ENCODE measurements at places on chromosomes 2 and 18.

DNA sequence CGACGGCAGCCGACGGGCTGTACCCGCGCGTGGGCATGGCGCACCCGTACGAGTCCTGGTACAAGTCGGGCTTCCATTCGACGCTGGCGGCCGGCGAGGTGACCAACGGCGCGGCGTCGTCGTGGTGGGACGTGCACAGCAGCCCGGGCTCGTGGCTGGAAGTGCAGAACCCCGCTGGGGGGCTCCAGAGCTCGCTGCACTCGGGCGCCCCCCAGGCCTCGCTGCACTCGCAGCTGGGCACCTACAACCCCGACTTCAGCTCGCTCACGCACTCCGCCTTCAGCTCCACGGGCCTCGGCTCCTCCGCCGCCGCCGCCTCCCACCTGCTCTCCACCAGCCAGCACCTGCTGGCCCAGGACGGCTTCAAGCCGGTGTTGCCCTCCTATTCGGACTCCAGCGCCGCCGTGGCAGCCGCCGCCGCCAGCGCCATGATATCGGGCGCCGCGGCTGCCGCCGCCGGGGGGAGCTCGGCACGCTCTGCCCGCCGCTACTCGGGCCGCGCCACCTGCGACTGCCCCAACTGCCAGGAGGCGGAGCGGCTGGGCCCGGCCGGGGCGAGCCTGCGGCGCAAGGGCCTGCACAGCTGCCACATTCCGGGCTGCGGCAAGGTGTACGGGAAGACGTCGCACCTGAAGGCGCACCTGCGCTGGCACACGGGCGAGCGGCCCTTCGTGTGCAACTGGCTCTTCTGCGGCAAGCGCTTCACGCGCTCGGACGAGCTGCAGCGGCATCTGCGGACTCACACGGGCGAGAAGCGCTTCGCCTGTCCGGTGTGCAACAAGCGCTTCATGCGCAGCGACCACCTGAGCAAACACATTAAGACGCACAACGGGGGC lies 2.0 kb downstream of the SP9 start:
- no peak for DNase-seq

- no peak for DNase-seq
Measured at GRCh38 chr18:9838144-9838877, 47.5 kb upstream of the TXNDC2 start.

GRCh38 chr18:3596637-3597384 lies 146.8 kb downstream of the TGIF1 start:
- no peak for DNase-seq

- DNase-seq: no peak
Measured at GRCh38 chr18:56789004-56789888, 138.1 kb downstream of the WDR7 start.

DNA sequence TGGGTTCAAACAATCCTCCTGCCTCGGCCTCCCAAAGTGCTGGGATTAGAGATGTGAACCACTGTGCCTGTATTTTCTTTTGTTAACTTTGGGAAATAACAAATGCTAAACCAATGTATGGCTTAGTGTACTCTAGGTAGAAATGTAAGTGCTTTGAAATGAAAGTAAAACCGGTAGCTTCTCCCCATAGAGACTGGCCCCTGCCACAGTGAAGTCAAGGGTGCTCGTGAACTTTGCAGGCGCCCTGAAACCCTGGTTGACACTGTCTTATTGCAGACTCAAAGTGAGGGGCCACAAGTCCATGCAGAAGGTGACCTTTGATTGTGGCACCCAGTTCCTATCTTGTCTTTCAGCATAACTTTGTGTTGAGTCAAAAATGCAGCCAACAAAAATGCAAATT lies 24.2 kb upstream of the MTCL1 start:
- DNase-seq: no peak

- no peak for DNase-seq
Measured at GRCh38 chr2:7725850-7726242, 808.6 kb downstream of the RNF144A start.

GRCh38 chr2:47534179-47534919 lies 131.4 kb downstream of the MSH2 start:
- no peak for DNase-seq

GRCh38 chr2:226631187-226631586 lies 168.4 kb downstream of the IRS1 start:
- DNase-seq: no peak

DNA sequence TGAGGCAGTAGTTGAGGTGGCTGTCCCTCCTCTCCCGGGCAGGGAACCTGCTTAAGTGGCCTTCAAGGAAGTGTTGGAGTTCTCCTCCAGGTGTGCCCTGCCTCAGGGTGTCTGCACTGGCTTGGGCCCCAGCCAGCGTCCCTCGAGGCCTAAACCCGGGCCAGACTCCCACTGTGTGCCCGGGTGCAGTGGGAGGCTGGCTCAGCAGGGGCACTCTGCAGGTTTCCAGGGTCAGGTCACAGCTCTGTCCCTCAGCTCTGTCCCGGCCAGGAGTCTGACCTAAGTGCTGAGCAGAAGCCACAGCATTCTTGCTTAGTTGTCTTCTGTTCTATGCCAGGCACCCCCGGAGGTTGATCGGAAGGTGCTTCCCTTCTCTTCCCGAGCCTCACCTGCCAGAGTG lies 69.0 kb upstream of the OTOS start:
- DNase-seq: no peak

DNA sequence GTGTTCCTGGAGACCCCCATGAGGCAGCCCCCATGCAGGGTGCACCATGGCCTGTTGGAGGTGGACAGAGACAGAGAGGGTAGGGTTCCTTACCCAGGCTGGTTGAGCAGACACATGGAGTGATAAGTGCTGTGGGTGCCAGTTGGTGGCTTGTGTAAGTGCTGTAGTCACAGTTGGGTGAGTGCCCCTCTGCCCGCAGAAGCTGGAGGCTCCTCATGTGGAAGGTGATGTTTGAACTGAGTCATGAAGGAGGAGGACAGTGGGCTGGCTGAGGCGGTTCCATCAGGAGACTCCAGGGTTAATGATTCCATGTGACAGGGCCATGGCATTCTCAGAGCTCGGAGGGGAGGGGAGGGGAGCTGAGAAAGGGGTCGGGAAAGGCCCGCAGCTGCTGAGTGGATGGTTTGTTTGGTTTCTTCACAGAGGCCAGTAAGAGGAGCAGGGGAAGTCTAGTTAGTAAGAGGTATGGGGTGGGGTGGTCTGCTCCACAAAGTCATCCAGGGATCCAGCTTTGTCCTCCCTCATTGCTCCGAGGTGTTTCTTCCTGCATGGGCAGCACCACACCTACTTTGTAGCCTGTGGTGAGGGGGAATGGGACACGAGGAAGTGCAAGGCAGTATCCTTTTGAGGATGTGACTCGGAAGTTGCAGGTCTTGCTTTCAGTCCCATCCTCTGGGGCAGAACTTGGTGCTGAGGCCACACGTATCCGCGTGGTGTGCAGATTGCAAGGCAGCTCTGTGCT lies 13.6 kb downstream of the IMPA2 start:
- DNase-seq: no peak

DNA sequence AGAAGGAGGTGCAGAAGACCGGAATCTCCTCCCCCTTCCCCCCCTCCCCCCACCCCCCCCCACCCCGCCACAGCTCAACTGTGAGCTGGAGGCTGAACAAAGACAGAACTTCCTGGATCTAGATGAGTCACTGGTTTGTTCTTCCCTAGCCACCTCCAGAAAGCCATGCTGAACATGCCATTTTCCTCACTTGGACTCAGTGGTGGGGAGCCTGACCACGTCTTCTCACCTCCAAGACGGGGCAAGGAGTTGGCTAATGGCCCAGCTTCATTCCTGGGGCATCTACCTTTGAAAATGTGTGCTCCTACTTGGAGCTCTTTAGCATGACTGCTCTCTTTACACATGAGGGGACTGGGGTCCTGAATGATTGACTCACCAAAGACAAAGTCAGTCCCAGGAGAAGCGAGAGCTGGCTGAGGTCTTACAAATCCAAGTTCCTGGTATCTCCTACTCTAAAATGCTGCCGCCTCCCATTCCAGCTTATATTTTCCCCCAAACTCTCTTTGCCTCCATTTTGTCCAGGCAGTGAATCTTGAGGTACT lies 22.6 kb upstream of the FZD5 start:
- no peak for DNase-seq

- DNase-seq: no peak
Measured at GRCh38 chr2:97845133-97845532, 131.8 kb downstream of the ZAP70 start.

DNA sequence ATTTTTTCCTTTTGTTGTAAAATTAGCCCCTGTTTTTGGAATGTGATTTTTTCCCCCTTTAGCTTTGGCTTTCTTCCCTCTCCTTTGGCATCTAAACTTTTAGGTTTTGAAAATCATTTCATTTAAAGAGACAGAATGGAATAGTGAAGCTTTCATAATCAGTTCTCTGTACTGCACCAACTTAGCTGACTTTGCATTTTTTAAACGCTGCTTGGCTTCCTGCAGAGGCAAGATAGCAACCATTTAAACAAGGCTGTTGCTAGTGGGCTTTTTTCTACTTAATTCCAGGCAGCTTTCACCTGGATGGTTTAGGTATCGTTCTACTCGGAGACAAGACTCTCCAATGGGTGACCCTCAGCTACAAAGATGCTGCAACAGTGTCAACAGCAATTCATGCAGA lies 267.9 kb upstream of the PKDCC start:
- no peak for DNase-seq

DNA sequence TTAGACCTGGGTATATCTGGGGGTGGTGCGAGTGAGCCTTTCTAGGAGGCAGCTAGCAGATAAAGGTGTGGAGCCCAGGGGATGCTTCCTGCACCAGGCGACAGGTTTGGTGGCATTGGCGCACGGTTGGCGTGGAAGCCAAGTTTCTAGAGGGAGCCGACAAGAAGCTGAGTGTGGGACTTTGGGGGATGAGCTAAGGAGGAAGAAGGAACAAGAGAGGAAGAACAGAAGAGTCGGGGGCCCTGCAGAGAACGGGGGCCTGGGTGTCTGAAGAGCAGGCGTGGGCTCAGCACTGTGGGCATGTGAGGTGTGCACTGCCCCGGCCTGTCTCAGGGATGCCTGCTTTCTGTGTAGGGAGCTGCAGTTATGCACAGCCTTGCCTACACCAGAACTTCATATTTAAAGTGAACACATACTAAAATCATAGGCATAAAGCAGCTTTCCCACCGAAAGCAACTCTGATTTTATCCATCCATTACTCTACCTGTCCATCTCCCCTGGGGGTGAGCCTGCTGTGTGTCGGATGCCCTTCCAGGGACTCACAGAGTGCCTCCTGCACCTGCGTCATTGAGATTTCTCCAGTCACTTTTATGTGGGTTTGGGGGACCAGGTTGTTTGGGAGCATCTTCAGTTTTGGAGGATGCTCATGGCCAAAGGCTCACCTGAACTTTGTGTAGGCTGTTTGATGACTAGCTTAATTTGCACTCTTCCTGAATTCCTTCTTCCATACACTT lies 149.7 kb downstream of the LDLRAD4 start:
- no peak for DNase-seq

DNA sequence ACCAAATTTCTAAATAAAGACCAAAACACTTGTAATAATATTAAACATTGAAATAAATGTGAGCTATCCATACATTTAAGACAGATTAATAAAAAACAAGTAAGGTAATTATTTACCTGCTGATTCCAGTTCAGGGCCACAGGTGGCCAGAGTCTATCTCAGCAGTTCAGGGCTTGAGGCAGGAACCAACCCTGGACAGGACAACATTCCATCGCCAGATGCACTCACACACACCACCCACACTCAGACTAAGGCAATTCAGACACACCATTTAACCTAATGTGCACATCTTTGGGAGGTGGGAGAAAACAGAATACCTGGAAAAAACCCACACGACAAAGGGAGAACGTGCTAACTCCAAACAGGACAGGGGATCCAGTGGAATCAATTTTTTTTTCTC lies 14.1 kb upstream of the WDSUB1 start:
- no peak for DNase-seq

GRCh38 chr2:149125031-149125725 lies 86.7 kb downstream of the LYPD6B start:
- no peak for DNase-seq

- DNase-seq: no peak
Measured at GRCh38 chr2:176100547-176101140, 1.0 kb downstream of the HOXD12 start.

GRCh38 chr2:112129060-112129459 lies 9.1 kb upstream of the FBLN7 start:
- no peak for DNase-seq

DNA sequence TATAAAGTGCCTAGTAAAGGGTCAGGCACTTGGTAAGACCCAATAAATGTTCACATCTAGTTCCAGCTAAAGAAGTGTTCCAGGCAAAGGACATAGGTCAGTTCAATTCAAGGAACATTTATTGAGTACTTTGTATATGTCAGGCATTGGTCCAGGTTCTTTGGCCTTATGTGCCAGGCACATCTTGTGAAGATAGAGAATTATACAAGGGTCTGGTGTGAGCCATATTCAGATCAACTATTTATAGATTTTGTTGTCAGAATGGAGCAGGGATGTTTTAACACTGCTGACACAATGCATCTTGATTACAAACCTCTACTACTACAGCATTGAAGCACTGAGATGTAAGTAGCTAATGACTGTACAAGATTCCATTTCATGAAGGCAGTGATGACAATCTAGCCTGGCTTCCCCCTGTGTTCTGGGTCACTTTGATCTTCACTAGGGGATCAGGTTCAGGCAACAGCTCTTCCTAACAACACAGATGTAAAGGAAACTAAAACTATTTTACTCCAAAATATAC lies 18.1 kb upstream of the MSTN start:
- no peak for DNase-seq

DNA sequence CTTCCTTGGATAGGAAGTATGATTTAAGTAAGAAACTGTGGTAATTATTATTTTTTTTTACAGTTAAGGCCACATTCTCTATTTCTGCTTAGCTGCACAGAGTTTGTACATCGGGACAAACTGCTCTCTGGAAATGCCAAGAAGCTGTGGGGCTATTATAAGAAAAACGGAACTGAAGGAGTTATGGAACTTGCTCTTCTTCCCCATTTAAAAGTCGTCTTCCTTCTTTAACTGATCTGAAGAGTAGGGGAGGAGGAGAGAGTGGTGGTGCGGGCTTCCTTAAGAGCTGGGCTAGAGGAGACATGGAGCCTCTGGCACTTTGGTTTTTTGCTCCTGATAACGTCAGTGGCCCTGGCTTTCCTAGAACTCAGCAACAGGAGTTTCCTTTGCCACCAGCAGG lies 54.4 kb downstream of the RAB31 start:
- DNase-seq: no peak

- DNase-seq: no peak
Measured at GRCh38 chr18:24027156-24027827, 12.7 kb downstream of the TTC39C start.

DNA sequence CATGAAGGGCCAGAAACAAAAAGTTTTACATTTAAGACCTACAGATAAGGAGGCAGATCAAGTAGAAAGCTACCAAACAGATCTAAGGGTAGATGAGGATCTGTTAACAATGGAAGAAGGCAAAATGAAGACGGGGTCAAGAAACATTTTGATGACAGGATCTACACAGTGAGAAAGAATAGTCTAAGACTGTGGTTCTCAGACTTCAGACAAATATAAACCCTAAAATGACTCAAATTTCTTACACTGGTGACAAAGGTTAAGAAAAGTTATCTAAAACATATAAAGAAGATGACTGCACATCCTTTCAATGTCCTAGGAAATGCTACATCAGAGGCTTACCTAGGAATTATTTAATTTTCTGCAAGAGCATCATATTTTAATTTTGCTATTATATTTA lies 34.4 kb downstream of the TRIP12 start:
- DNase-seq: no peak
